ENCODE measurements at places on chromosomes 16 and 17.

DNA sequence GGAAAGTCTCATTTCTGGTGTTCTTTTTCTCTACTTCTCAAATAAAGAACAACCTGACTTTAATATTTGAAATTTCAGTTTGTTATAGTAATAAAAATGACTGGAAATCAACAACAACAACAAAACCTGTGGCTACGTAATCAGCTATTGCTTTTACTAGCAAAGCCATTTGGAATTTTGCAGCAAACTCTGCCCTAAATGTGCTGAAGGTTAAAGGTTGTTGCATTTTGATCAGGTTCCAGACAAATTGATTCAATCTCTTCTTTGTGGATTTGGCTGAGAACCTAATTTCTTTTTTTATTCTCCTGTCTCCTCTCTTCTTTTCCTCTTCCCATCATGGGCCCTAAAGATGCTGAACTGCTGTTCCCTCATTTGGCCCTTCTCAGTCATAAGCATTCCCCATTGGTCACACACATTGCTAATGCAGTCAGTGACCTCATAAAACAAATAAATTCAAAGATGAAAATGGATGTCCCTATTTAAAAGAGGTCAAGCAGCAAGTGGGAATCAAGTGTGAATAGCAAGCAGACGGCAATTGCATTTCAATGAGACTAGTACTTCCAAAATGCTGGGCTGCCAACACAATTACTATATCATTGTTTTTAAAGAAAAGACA lies 795.1 kb upstream of the CDH8 start:
- DNase-seq = no peak

DNA sequence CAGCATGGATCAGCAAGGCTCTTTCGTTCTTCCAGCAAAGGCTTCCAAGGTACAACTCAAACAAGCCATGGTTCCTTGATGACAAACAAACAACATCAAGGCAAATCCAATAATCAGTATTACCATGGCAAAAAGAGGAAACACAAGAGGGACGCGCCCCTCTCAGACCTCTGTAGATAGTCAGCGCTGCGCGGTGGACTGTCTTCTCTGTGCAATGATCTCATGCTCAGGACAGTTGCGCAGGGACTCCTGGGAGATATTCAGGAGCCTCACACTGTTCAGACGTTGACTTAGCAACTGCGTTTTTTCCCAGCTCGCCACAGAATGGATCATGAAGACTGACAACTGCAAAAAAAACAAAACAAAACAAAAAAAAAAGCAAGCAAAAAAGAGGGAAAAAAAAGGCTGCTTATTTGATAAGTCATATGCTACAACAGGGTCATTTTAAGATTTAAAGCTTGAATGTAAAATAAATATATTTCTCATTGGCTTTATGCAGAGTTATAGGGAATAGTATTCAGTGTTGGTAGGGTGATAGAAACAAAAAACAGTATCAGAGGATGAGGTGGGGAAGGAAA lies 37.1 kb upstream of the ADCY7 start:
- no peak for DNase-seq

GRCh38 chr17:7912927-7913524 lies 3.1 kb downstream of the RNF227 start:
- peak; percentile 58 for DNase-seq

DNA sequence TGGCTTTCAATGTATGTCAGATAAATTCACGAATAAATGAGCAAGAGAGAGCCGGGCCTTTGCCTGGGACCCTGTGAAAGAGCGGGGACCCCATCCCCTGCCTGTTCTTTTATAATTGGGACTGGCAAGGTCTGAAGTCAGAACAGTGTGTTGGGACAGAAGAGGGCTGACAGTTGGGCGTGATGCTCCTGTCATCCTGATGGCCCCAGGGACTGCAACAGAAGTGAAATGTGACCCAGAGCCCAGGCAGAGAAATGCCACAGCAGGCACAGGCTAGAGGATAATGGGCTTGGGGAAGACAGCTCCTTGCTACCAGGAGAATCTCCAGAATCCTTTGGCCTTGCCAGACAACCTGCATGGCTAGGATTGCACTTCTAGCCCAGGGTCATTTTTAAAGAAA lies 37.9 kb downstream of the GSG1L start:
- no peak for DNase-seq

DNA sequence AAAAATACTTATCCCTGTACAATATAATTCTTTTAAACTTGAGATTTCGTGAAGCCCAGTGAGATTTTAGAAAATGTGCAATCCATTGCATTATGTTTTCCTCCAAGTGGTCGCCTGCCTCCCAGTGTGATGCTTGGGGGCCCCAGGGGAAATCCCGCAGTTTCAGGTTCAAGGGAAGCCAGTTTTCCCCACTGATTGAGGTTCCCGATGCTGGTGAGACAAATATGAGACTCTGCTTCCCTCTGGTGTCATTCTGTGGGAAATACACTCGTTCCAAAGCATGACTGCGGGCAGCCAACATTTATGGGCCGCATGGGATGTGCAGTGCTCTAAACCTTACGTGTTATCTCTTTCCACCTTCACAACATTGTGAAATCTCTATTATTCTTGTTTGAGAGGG lies 200.8 kb downstream of the PRKCB start:
- peak; percentile 50 for DNase-seq

DNA sequence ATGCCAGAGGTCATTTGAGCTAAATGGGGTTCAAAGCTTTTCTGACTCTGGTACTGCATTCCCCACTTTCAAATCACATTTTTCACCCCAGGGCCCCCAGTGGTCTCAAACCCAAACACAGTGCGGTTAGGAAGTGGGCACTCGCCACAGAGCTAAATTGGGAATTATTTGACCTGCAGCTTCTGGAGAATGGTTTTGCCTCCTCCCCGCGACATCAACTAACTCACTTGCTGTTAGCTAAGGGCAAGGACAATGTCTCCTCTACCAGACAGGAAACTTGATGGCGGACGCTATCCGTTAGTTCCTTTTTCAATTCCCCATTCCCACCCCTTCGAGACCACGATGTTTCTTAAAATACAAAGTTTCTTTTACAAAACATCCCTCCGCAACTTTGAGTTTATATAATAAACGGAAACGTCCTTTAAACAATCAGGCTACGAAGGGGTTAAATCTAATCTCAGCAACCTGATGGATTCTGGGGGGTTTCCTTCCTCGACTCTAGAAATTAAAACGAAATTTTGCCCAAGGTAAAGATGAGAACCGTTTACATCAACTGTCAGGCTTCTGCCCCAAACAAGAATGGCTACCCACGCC lies 500 bp upstream of the KAT7 start:
- DNase-seq = no peak

GRCh38 chr16:86414991-86415740 lies 95.2 kb upstream of the FOXF1 start:
- no peak for DNase-seq

- DNase-seq = no peak
Measured at GRCh38 chr16:31273676-31274075, 13.9 kb downstream of the ITGAM start.

GRCh38 chr16:84608282-84608681 lies 9.6 kb downstream of the COTL1 start:
- no peak for DNase-seq

DNA sequence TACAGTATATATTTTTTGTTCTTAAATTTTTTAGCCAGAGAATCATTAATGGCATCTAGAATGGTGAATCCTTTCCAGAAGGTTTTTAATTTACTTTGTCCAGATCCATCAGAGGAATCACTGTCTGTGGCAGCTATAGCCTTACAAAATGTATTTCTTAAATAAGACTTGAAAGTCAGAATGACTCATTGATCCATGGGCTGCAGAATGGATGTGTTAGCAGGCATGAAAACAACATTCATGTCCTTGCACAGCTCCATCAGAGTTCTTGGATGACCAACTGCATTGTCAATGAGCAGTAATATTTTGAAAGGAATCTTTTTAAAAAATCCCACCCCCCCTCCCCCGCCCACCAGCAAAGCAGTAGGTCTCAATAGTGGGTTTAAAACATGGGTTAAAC lies 51.4 kb downstream of the CACNG1 start:
- DNase-seq = no peak

GRCh38 chr17:32623196-32623595 lies 136.4 kb downstream of the CDK5R1 start:
- no peak for DNase-seq

DNA sequence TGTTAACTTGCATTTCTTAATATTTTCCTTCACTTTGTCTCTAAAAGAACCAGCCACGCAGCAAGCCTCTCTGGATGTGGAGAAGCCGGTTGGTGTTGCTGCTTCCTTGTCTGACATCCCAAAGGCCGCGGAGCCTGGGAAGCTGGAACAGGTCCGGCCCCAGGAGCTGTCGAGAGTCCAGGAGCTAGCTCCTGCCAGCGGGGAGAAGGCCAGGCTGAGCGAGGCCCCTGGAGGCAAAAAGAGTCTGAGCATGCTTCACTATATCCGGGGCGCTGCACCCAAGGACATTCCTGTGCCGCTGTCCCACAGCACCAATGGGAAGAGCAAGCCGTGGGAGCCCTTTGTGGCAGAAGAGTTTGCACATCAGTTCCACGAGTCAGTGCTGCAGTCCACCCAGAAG lies 22.8 kb downstream of the GINS2 start:
- DNase-seq = no peak

DNA sequence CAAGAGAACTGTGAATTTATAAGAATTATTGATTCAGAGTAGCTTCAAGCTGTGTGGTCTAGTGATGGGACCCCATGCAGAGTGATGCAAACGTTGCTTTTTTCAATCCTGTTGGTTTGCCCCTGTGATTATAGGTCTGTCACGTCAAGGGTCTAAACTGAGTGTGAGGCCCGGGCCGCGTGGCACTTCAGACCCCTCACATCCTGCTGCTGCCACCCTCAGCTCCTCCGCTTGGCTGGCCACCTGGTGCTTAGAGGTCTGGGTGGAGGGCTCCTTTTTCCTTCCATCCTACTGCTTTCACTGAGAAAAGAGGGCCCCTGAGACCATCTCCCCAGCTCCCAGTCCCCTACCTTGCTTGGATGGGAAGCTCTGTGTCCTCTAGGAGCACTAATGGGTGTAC lies 12.0 kb downstream of the MYL4 start:
- no peak for DNase-seq

- no peak for DNase-seq
Measured at GRCh38 chr16:87946596-87947347, 4.5 kb upstream of the BANP start.

DNA sequence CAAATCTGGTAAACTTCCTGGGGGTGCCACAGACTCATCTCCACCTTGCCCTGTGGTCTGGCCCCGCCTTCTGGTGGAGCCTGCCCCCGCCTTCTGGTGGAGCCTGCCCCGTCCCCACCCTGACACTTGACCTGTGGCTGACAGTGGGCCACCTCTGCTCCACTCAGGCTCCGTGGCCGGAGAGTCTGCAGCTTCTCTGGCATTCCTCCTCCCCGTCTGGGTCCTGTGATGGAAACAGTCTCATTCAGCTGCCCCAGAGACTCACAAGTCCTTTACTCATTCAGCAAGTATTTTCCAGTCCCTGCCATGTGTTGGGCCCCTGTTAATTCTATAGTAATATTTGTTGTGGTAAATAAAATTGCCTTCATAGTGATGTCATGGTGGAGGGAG lies 21.0 kb upstream of the G6PC1 start:
- DNase-seq = no peak

DNA sequence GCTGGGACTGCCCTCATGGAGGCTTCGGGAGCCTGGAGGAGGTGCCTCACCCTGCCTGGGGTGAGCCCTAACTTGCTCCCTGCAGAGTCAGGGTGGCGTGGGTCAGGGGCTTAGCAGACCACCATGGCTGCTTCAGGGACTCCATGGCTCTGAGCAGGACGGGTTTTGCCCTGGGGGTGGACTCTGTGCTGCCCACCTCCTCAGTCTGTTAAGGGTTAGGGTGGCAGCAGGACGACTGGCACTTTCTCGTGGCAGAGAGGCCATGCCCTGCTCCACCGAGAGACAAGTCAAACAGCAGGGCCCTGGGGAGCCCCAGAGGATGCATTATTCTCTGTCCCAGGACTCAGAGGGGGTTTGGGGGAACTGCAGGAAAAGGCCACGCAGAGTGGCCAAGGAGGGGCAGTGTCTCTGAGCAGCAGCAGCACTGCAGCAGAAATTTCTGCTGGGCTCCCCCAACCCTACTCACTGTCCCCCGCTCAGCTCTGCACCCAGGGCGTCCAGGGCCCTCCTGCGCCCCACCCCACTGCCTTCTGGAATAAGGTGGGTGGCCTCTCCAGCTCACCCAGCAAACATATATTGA lies 1.8 kb upstream of the PRSS22 start:
- no peak for DNase-seq

- no peak for DNase-seq
Measured at GRCh38 chr16:70749681-70750601, 51.0 kb downstream of the VAC14 start.

DNA sequence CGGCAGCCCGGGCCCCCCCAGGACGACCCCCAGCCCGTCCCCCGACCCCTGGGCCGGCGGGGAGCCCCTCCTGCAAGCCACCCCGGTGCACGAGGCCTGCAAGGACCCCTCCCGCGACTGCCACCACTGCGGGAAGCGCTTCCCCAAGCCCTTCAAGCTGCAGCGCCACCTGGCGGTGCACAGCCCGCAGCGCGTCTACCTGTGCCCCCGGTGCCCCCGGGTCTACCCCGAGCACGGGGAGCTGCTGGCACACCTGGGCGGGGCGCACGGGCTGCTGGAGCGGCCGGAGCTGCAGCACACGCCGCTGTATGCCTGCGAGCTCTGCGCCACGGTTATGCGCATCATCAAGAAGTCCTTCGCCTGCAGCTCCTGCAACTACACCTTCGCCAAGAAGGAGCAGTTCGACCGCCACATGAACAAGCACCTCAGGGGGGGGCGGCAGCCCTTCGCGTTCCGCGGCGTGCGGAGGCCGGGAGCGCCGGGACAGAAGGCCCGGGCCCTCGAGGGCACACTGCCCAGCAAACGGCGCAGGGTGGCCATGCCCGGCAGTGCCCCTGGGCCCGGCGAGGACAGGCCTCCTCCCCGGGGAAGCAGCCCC lies 15.6 kb upstream of the ZFPM1 start:
- no peak for DNase-seq

GRCh38 chr16:1338855-1339675 lies 5.6 kb downstream of the BAIAP3 start:
- no peak for DNase-seq

GRCh38 chr16:3112881-3113574 lies 642 bp downstream of the ZNF205 start:
- DNase-seq = no peak

- no peak for DNase-seq
Measured at GRCh38 chr17:37725021-37725595, 19.8 kb downstream of the HNF1B start.

DNA sequence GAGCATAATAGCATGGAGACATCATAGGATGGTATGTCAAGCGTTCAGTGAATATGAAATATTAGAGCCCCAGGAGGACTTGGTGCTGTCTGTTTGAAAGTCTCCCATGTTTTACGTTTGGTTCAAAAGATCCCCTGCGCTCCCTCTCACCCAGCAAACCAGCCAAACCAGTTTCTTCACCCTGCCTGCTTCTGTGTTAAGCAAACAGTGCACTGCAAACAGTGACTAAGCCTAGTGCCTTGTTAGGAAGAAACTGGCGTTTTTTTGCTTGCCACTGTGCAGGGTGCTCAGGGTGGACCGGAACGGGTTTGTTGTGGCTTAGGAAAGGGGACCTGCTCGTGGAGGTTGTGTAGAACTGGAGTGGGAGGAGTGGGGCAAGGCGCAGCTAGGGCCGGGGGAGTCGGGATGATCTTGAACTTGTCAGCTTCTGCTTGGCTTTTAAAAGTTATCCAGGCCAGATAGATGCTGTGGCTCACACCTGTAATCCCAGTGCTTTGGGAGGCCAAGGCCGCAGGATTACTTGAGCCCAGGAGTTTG lies 7.7 kb downstream of the CDH1 start:
- peak; percentile 86 for DNase-seq

Measured in NCI-H510A treated with DMSO at 0.1 percent for 48 hours (cell line).